ENCODE measurements at places on chromosomes 16 and 17.
A peak's percentile ranks its signal among the peaks of the same experiment; 100 is the strongest.

DNA sequence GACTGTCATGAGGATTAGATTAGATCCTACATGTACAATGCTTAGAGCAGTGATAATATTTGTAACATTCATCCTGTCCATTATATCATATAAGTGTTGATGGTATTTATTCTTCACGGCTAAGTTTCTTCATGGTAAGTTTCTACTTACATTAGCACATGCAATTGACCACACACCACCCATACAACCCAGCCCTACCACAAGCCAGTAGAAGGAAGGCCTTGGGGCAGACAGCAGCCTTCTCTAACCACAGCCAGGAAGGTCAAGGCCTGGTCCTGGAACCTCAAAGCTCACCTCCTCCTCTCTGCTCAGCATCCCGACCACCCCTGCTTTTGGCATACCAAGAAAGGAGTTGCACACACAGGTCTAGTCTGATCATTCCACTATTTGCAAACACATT, 245.2 kb upstream of the SDK2 start:
- no peak for DNase-seq

GRCh38 chr17:68389041-68389440, 68.3 kb downstream of the WIPI1 start:
- no peak for DNase-seq

DNA sequence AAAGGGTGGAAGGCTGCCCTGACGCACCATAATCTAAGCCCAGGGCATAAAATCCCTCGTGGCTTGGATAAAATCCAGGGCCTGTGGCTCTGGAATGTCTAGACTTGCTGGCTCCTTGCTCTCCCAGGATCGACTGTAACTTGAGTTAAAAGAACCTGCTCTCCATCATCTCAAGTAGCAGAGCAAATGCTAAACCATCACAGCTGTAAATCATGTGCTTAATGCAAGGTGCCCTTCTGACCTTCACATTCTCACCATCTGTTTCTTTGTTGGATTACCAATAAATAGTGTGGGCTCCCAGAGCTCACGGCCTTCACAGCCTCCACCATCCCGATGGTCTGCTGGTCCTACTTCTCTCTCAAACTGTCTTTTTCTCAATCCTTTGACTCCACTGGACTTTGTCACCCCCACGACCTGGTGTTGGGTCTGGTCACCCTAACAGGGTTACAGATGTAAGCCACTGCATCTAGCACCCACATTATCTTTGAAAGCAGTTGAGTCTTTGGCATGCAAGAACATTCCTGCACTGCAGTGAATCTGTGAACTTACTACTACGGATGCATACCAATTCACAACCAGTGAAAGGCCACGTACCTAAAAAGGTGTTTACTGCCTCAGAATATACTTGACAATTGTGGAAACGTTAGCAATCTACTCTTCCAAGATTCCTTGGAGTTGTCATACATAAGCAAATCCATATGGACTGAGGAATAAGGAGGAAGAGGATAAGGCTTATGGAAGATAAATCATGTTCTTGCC, 15.3 kb downstream of the RSL1D1 start:
- peak; percentile 11 for DNase-seq

DNA sequence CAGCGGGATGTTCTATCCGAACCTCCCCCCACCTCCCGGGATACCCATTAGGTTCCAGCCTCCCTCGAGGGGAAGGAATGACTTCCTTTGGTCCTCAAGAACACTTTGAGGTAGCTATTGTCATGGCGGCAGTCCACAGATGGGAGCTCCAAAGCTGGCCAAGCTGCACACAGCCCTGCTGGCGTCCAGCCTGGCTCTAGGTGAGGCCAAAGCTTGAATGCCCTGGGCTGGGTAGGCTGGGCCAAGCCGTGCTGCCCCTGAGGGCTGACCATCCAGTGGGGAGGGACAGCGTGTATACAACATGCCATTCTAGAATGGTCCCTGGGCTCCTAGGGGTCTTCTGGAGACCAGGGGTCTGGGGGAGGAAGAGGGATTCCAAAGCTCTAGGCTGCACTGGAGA, 43.5 kb downstream of the PEMT start:
- DNase-seq: no peak

- DNase-seq: peak; percentile 77
Measured at GRCh38 chr17:42016941-42017865, at the start of gene DNAJC7. TSS of gene DNAJC7 (minus strand) at chr17:42017439. CDS start at chr17:42017416, 23 bp downstream.

DNA sequence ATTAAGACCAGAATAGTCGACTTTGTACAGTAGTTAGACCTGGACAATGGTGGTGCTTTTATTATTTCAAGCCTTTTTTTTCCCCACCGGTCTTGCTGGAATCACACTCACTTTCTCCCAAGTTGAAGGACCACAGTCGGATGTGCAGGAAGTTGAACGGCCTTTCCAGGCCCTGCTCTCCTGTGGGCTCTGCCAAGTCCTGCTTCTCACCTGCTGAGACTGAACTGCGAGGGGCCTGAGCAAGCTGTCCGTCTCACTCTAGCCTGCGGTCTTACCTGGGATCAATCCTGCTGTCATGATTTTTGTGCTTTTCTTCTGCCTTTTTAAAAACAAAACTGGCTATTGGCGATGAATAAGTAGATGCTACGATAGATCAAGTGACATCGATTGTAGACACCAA, 1.3 kb downstream of the TLCD3A start:
- DNase-seq: no peak

DNA sequence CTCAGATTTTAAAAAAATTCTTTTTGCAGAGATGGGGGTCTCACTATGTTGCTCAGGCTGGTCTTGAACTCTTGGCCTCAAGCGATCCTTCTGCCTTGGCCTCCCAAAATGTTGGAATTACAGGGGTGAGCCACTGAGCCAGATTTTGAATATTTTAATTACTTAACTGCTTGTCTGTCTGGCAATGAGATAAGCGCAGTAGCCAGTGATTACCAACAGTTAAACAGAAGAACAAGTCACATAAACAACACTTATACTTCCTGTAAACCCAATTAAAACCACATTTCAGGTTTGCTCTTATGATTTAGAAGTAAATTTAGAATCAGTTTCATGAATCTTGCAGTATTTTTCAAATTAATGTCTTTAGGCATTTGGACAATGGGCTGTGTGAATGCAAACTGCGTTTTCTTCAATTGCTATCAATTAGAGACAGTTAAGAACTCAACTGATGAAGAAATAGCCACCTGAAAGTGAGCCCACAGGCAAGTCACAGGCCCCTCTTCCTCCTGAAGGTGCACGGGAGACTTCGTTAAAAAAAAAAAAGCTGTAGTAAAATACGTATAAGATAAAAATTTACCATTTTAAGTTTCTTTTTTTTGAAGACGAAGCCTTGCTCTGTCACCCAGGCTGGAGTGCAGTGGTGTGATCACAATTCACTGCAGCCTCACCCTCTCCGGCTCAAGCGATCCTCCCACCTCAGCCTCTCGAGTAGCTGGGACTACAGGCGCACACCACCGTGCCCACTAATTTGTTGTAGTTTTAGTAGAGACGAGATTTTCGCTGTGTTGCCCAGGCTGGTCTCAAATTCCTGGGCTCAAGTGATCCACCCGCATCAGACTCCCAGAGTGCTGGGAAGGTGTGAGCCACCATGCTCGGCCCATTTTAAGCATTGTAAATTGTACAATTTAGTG, 73.0 kb downstream of the PITPNC1 start:
- no peak for DNase-seq

DNA sequence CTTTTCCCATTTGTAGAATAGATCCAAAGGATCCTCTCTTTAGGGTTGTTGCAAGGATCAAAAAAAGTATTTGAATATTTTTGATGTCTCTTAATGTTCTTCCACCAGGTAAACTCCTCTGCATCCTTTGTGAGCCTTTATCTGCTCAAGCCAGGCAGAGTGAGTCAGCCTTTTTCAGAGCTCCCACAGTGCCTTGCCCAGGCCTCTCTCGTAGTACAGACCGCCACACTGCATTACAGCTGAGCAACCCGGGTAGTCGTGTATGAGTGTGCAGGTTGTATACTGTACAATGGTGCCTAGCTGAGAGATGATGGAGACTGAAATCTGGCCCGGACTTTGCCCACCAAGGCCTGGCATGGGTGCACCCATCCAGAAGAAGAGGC, 20.9 kb downstream of the RHBDL3 start:
- peak; percentile 11 for DNase-seq

GRCh38 chr16:14309906-14310305, 238.8 kb downstream of the MRTFB start:
- DNase-seq: peak; percentile 70

DNA sequence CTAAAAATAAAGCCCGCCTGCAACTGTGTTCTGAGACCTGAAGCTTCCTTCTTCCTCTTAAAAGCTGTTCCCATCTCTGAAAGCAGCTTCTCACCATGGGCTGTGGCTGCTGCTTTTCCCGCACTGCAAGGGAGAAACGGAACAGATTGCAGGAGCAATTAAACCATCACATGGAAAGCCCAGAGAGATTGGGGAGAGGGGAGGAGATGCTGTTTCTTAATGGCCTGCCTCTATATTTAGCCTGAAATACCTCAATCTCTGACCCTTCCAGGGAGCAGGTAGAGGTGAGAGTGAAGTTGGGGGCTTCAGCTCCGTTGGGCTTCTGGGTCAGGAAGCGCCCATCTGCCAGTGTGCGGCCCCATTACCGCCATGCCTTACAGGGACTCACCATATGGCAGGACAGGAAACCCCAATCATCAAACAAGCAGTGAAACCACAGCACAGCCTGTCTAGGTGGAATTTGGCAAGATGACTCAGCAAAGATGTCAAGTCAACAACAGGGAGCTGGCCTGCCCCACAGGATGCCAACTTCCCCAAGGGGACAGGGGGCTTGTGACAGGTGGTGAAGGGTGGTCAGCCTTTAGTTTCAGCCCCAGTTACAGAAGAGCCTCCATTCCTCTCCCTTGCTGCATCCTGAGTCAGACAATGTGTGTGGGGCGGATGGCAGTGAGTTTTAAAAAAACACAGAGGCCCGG, 286.6 kb upstream of the CCL2 start:
- DNase-seq: no peak

- peak; percentile 25 for DNase-seq
Measured at GRCh38 chr17:9987779-9988585, 82.9 kb upstream of the RCVRN start.

DNA sequence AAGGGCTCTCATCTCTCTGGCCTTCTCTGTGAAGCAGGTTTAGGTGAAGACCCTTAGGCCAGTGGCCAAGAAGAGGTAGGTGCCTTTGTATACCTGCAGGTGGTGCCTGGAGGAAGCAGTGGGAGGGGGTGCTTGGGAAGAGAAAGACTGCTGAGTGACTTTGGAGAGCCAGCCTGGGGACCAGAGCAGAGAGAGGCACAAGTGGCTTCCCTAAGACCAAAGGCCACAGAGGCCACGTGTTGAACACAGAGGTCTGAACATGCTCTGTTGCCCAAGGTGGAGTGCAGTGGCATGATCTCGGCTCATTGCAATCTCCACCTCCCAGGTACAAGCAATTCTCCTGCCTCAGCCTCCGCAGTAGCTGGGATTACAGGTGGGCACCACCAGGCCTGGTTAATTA, 103.5 kb downstream of the CPPED1 start:
- no peak for DNase-seq

DNA sequence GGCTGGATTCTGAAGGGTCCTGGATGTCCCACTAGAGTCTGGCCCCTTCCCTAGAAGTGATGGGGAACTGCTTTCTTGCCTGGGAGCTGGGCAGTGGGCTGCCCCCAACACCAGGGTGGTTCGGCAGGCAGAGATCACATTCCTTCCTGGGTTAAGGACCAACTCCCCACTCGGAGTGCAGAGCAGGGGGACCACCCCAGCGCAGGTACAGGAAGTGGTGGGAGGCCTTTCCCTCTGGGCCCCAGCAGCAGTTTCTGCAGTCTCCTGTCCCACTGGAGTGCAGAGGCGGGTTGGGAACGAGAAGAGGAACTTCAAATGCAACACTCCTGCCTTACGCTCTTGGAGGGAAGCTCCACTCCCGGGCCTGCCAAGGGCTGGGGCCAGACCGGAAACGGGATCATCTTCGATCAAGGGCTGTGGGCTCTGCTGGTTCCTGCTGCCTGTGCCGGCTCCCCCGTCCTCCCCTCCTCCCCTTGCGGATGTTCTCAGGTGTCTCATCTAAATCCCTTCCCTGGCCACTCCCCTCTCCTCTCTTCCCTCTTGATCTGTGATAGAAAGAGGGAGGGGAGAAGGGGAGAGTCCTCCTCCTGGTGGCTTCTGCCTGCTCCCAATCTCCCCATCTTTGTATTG, 9.0 kb upstream of the NGFR start:
- no peak for DNase-seq

GRCh38 chr16:85605051-85605911, 7.8 kb upstream of the GSE1 start:
- DNase-seq: no peak

DNA sequence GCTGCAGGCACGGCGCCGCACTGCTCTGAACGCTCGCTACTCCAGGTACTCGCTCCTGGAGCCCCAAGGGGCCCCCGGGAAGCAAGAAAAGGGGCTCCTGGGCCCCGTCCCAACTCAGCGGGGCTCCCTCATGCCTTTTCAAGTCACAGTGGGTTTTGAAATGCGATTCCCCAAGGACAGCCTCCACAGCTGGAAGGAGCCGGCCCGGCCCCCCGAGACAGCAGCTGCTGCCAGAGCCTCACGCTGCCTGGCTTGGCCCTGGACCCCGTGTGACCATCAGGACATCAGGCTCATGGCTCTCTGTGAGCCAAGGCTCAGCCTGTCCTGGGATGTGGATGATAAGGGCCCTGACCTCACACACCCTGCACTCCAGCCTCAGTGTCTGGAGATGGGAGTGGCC, 80.6 kb downstream of the LMF1 start:
- DNase-seq: no peak

DNA sequence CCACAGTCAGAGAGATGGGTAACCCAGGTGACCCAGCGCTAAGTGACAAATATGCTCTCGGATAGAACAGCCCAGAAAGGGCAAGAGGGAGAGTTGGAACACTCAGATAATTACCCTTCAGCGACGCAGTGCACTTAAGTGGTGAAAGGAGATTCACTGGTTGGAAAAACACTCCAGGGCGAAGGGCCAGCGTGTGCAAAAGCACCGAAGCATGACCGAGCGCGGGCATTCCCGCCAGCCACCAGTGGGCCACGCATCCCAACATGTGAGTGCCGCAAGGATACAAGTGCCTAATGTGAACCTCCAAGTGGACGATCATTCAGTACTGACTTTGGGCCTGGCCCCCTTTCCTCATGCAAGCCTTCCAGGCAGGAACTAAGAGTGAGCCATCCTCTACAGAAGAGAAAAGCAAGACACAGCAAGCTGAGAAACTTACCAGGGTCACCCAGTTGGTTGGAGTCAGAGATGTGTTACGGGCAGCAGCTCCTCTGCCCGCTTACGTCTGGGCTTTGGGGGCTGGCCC, 258.4 kb downstream of the C16orf95 start:
- DNase-seq: no peak

DNA sequence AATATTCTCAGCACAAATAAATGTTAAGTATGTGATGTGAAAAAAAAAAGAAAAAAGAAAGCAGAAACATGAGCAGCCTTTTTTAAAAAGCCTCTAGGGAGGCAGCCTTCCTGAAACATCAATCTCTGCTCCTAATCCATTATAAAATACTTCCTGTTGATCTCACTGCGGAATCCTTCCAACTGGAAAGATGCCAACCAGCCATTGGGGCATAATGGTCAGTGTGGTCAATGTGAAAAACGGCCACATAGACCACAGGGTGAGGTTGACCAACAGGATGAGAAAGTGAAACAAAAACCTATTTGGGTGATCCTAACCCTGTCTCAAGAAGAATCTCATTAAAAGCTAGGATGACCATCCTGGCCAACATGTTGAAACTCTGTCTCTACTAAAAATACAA, 26.1 kb upstream of the ABCA8 start:
- peak; percentile 61 for DNase-seq

- peak; percentile 43 for DNase-seq
Measured at GRCh38 chr17:72702998-72703397, 389.5 kb downstream of the SLC39A11 start.

GRCh38 chr17:78127239-78127887, 1.2 kb downstream of the TMC6 start:
- DNase-seq: no peak
